ENCODE measurements at places on chromosomes 3 and 15. TPM values are rescaled to one million over a fixed set of nuclear protein-coding genes. Genes with fewer than 3 reads are reported as not detected.

- no peak overlapping the region for H3K4me3 ChIP-seq
- no peaks in the 10 kb centered on the region for H3K4me1 ChIP-seq
- H3K36me3 ChIP-seq: no peaks in the 10 kb centered on the region
Measured at GRCh38 chr15:101478701-101479341, 10.7 kb downstream of the PCSK6 start.

- no peak overlapping the region for H3K4me3 ChIP-seq
- no peaks in the 10 kb centered on the region for H3K36me3 ChIP-seq
- H3K27ac ChIP-seq: no peak overlapping the region
Measured at GRCh38 chr15:60318216-60318867, 79.4 kb downstream of the ANXA2 start.

- peaks cover 12% of the 10 kb centered on the region for H3K4me1 ChIP-seq
- H3K27ac ChIP-seq: peak overlapping the region; percentile 24
- DNase-seq: no peak
Measured at GRCh38 chr3:51686512-51687215, 15.6 kb downstream of the TEX264 start.

- no peaks in the 10 kb centered on the region for H3K27me3 ChIP-seq
- no peaks in the 10 kb centered on the region for H3K4me1 ChIP-seq
- no peak overlapping the region for H3K27ac ChIP-seq
- H3K36me3 ChIP-seq: no peaks in the 10 kb centered on the region
- H3K4me3 ChIP-seq: no peak overlapping the region
Measured at GRCh38 chr3:136387031-136387430, 136.9 kb downstream of the PCCB start.

The EMC7 gene
- 38.0 TPM for total RNA-seq

The LAMB2 gene
- total RNA-seq: 764 TPM

The IGDCC3 gene
- total RNA-seq: not detected
